ENCODE measurements at places on chromosomes 3 and 15. TPM values are rescaled to one million over a fixed set of nuclear protein-coding genes. Genes with fewer than 3 reads are reported as not detected.

PLXNA1 gene
- 30.3 TPM for total RNA-seq

BFSP2 gene
- not detected for total RNA-seq

AMIGO3 gene
- total RNA-seq, result 0.32 TPM

C3orf33 gene
- 4.7 TPM for total RNA-seq

COMMD4 gene
- 141 TPM for total RNA-seq

WDR93 gene
- 0.42 TPM for total RNA-seq

FSTL1 gene
- 20.7 TPM for total RNA-seq

CACNA1D gene
- 1.1 TPM for total RNA-seq

GOLGA8M gene
- 0.44 TPM for total RNA-seq

GRAMD2A gene
- 8.0 TPM for total RNA-seq

ADCY5 gene
- total RNA-seq, result 0.49 TPM

COL8A1 gene
- 0.07 TPM for total RNA-seq

TMEM207 gene
- not detected for total RNA-seq

MORC1 gene
- total RNA-seq, result not detected

C3orf49 gene
- not detected for total RNA-seq

CSPG4 gene
- 18.1 TPM for total RNA-seq

ZNF502 gene
- 1.5 TPM for total RNA-seq

PIF1 gene
- 34.9 TPM for total RNA-seq

FAM174B gene
- total RNA-seq, result 0.30 TPM

IREB2 gene
- total RNA-seq, result 57.6 TPM

MUC20 gene
- total RNA-seq, result 2.4 TPM

BTD gene
- total RNA-seq, result 5.0 TPM

KCNMB3 gene
- not detected for total RNA-seq

FSIP1 gene
- total RNA-seq, result 0.42 TPM

UCN2 gene
- 1.5 TPM for total RNA-seq

FOXP1 gene
- 11.4 TPM for total RNA-seq

IL17RD gene
- total RNA-seq, result 12.3 TPM
